ENCODE measurements at places on chromosomes 2 and 18. TPM values are rescaled to one million over a fixed set of nuclear protein-coding genes. Genes with fewer than 3 reads are reported as not detected.

HOXD13 gene
- not detected for total RNA-seq

CHRNG gene
- total RNA-seq = not detected

DNA sequence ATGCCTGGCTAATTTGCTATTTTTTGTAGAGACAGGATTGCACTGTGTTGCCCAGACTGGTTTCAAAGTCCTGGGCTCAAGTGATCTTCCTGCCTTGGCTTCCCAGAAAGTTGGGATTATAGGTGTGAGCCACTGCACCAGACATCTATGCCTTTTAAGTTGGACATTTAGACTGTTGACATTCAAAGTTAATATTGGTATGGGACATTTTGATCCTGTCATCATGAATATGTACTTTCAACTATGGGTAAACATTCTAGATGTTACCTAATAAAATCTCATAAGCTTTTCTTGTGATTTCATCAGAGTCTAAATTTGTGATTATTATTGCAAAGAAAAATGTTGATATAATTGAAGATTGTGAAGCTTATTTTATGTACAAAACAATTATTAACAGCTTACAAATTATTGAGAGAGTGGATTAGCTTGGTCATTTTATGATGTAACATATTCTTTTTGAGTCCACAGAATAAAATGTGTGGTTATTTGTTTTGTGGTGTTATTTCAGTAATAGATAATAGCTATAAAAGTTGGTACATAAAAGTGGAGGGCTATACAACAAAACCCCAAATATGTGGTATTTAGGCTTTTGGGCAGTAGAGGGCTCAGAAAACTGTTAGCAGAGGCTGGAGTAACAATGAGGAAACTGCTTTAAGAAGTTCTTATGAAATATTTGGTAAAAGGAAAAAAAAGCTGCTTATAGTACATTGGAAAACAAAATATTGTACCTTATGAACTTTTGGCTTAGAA lies 41.4 kb downstream of the STARD6 start:
- DNase-seq = no peak

AFG3L2 gene
- 35.4 TPM for total RNA-seq

- no peak for DNase-seq
These were observed 1070.3 kb downstream of the SUCLG1 start for GRCh38 chr2:83388804-83389203.

DNA sequence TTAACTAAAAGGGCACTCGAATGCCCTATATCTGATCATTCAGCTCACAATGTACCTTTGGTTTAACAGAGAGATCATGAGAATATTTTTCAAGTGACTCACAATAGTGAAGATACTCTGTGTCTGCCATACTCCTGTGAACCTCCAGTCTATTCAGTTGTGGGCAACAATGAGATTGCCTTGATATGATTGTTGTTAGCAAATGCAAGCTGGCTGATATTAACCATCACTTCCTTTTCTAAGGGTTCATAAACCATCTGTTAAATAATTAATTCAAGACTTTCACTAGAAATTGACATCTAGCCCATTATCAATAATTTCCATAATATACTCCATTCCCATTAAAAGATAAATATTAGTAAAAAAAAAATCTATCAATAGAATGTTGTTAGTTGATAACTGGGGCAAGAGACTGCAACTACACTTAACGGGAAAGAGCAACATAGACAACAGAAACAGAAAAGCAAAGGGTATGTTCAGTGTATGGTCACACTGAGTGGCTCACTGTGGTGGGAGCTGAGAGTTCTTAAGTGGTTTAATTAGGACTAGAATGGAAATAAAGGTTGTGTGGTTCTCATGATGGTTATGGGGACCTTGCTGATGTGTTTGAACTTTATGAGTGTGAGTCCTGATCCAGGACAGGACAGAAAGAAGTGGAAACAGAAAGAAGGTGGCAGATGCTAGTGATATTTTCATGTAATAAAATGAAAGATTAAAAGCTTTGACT lies 11.9 kb downstream of the IL18RAP start:
- DNase-seq = no peak

SDC1 gene
- 148 TPM for total RNA-seq

DNA sequence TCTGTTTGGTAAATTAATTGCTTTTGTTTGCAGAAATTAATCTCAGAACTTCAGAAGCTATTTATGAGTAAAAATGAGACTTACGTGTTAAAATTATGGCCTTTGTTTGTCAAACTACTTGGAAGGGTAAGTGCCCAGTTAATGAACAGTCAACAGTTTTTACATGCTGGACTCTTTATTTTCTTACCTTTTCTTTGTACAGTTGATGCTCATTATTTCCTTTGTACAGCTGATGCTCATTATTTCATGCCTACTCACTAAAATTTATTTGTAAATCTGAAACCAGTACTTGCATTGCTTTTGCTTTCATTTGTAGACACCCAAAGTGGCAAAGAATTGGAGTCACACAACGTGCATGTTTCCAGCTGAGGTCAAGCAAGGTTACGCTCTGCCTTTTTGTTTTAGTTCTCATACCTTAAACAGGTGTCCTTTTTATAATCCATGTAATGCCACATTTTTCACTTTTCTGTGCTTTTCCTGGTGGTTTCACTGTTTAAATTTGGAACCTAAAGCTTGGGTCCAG lies 13.3 kb downstream of the RIF1 start:
- DNase-seq = no peak

DNA sequence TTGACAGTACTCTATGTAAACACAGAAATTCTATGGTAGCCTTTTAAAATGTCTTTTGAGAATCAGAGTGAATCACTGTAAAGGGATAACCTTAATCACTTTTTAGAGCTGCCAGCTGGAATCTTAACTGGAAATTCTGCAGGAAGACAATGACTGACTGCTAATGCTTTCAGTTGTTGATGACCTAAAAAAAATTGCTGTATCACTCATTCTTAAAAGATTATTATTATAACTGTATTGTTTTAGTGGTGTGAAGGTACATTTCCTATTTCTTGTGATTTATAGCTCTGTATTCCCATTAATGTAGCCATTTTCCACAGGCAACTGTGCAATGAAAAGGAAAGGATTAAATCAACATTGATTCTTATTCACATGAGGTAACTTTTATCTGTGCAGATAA lies 260.5 kb downstream of the CALCRL start:
- DNase-seq = no peak

GRCh38 chr2:25204190-25204838 lies 35.9 kb upstream of the POMC start:
- no peak for DNase-seq

PSTPIP2 gene
- 9.8 TPM for total RNA-seq

ANKRD36 gene
- total RNA-seq = 21.0 TPM

DNA sequence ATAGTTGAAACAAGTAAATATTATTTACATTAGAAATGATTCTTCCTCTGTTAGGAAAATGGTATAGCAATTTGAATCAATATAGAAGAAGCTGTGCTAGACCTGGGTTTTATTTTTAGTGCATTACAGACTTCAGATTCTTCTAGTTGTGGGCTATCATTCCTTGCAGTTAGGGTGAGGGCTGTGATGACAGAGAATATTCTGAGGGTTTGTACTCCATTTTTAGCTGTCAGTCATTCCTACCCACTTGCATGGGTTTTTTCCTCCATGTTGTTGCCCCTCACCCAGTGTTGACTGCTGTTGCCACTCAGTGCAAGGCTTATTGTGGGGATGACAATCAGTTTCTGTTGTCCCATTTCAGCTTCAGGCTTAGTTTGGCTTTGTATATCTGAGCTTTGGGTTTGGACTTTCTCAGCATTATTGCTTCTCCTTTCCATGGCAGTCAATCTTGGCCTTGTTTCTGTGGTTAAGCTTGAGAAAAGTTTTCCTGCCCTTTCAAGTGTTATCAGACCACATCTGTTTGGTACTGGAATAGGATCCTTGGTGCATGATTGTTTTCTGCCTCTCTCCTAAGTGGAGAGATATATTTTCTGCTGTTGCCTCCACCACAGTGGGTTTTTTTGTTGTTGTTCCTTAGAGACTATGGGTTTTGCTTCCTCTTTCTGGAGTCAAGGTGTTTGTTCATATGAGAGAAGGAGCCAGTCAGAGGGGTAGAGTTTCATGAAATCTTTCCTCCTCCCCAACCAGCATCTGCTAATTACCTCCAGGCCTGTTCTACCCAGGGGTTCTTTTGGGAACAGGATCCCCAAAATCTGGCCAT lies 312.7 kb upstream of the CWC22 start:
- no peak for DNase-seq

DNA sequence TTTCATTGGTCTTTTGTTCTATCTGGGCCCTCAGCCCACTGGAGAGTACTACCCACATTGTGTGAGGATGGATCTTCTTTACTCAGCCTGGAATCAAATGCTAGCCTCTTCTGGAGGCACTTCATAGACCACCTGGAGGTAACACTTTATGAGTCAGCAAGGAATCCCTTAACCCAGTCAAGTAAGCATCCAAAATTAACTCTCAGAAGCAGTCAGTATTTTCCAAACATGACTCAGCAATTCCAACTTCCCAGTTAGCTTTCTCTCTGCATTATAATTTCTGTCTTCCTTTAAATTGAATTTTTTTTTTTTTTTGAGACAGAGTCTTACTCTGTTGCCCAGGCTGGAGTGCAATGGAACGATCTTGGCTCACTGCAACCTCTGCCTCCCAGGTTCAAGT lies 142.7 kb downstream of the ACKR3 start:
- no peak for DNase-seq

GRCh38 chr2:235055891-235056516 lies 104.2 kb downstream of the SH3BP4 start:
- peak; percentile 62 for DNase-seq

- no peak for DNase-seq
These were observed 188.2 kb upstream of the XIRP2 start for GRCh38 chr2:166700079-166700478.

DNA sequence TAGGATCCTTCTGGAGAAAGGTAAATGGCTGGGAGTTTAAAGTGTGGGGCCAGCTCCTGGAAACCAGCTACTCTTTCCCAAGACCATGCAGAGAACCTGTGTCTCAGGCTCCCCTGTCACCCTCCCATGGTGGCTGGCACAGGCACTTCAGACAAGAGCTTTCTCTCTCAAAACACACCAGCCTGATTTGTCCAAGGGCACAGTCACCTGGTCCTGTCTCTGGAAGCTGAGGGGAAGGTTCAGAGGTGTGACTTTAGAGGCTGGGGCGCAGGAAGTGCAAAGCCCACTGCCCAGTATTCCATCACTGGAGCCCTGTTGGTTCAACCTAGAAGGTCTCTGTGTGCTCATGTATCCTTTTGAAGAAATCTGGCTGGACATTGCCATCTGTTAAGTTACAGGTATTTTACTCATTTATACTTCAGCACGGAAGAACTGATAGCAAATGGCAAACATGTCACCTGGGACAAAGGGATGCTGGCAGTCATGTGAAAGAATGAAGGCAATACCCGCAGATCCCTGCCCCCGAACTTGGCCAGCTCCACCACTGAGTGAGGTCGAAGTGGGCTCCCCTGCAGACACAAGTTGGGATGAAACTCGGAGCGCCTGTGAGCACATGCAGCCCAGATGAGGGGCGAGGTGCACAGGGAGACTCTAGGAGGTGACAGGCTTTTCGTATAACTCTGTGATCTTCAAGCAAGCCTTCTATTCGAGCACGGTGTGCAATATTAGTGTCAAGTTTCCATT lies 96.9 kb upstream of the MGAT4A start:
- DNase-seq = no peak

DNA sequence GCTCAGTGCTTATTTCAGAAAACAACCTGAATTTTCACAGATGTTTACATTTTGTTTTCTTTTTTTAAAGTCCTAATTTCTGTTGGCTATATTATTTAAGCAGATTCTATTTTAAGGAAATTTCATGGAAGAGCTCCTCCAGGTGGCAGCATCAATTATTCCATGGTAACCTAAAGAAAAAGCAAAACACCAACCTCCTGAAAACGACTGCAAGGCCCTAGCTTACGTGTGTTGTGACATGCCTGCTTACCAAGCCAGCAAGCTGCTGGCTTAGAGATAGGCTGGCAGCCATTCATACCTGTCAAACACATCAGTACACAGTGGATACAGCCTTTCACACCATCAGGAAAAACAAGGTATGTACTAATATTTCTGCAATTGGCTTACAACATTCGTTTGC lies 64.9 kb downstream of the LPIN2 start:
- no peak for DNase-seq
